ENCODE measurements at places on chromosomes 7 and 10. TPM values are rescaled to one million over a fixed set of nuclear protein-coding genes. Genes with fewer than 3 reads are reported as not detected.

Gene WDR86
- total RNA-seq = 0.25 TPM

Gene A1CF
- total RNA-seq = not detected

Gene HMX2
- total RNA-seq = not detected

Gene GBX1
- total RNA-seq = not detected

Gene C10orf53
- total RNA-seq = not detected

Gene PDK4
- 1.5 TPM for total RNA-seq

Gene AVL9
- 13.3 TPM for total RNA-seq

Gene ICA1
- not detected for total RNA-seq

Gene ANKRD30A
- total RNA-seq = not detected

Gene ZNF727
- not detected for total RNA-seq

Gene SFTPD
- total RNA-seq = not detected

- DNase-seq = no peak
Measured at GRCh38 chr10:78727251-78727650, 341.5 kb upstream of the ZMIZ1 start.

GRCh38 chr10:79286318-79286951 is 60.8 kb upstream of the PPIF start:
- DNase-seq = peak; percentile 30

DNA sequence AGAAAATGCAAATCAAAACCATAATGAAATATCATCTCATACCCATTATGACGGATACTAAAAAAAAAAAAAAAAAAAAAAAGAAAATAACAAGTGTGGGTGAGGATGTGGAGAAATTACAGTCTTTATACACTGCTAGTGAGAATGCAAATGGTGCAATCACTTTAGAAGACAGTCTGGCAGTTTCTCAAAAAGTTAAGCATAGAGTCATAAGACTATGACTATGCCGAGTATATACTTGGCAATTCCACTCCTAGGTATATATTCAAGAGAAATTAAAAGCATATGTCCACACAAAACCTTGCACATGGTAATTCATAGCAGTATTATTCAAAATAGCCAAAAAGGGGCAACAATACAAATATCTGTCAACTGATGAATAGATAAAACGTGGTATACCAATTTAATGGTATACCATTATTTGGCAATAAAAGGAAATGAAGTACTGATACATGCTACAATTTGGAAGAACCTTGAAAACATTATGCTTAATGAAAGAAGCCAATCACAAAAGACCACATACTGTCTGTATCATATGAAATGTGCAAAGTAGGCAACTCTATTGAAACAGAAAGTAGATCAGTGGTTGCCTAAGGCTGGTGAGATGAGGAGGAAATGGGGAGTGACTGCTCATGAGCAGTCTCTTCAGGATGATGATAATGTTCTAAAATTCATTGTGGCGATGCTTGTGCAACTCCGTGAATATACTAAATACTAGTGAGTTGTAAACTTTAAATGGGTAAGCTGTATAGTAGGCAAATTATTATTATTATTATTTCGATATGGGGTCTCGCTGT is 90.1 kb upstream of the NANOS1 start:
- DNase-seq = peak; percentile 65

DNA sequence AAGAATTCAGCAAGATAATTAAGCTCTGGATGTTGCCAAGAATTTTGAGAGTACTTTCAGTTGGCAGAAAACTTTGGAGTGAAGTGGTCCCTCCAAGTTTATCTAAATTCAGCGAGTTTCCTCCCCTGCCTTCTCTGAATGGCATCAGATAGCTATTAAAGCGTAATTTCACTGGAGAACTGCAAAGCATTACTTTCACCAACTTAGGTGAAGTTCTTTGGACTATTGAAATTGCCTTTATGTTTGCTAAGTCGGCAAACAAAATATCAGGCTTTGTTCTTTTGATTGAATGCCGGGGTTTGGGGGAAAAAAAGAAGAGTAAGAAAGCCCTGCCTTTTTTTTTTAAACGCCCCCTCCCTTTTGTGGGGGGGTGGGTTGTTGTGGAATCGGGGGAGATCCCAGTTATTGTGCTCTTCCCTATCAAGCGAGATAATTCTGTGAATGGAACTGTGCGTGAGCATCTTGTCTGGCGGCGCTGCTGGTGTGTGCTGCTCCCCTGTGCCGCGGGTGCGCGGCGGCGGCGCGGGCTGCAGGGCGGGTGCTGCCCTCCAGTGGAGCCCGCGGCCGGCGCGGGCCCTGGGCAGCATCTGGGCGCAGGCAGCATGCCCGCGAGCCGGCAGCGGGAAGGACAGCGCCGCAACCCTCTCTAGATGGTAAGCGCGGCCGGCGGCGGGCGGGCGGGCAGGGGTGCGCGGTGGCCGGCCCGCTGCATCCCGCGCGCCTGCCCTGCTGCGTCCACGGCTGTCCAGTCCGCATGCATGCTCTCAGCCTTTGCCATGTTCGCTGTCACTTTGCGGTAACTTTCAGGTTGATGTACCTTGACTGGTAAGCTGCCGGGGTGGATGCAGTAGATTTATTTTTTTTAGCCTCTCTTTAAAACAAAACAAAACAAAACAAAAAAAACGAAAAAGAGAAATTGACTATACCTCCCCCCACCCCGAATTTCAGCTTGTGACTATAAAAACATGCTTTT is 176.5 kb downstream of the TCF7L2 start:
- peak; percentile 95 for DNase-seq

GRCh38 chr7:142308918-142309317 is 51.1 kb upstream of the PRSS58 start:
- no peak for DNase-seq

- no peak for DNase-seq
Measured at GRCh38 chr10:74140553-74140952, 10.1 kb downstream of the AP3M1 start.

- peak; percentile 9 for DNase-seq
Measured at GRCh38 chr7:132394283-132395198, 181.7 kb downstream of the PLXNA4 start.

DNA sequence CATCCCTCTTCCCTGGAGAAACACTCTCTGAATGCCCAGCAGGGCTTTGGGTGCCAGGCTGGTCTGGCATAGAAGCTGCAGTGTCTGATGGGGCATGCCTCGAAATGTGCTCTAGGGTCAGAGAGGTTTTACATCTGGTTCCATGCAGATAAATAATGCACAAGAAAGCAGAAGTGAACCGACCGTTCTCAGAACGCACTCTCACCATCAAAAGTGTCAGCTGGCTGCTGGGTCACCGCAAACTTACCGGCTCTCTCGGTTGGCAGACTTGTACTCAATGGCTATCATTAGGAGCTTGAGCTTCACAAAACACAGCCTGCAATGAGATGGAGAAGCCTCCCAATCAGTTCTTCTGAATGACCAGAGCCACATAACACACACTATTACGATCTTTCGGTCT is 610.0 kb downstream of the KCNMA1 start:
- no peak for DNase-seq

GRCh38 chr10:132297526-132297925 is 10.2 kb downstream of the STK32C start:
- no peak for DNase-seq

- DNase-seq = peak; percentile 66
Measured at GRCh38 chr7:17109020-17109419, 189.4 kb upstream of the AHR start.

DNA sequence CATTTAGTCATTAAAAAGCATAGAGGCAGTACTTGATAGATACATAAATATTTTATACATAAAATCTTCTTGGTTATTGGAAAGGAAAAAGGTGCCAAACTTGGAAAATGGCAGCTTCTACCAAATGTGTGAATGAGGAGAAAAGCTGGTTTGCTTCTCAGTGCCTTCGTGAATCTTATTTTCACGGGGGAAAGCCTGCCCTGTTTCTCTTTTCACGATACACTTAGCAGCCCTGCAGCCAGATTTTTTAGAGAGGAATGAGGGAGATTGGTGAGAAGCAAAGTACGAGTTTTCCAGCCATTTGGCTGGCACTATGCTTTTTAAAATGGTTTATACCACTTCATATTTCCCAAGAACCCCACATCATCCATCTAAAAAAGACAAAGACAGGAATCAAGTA is 22.9 kb upstream of the C1QL3 start:
- DNase-seq = no peak

- DNase-seq = peak; percentile 65
Measured at GRCh38 chr7:98879198-98879978, 1.1 kb downstream of the TRRAP start.

GRCh38 chr10:111057006-111057405 is 19.8 kb upstream of the ADRA2A start:
- DNase-seq = no peak

DNA sequence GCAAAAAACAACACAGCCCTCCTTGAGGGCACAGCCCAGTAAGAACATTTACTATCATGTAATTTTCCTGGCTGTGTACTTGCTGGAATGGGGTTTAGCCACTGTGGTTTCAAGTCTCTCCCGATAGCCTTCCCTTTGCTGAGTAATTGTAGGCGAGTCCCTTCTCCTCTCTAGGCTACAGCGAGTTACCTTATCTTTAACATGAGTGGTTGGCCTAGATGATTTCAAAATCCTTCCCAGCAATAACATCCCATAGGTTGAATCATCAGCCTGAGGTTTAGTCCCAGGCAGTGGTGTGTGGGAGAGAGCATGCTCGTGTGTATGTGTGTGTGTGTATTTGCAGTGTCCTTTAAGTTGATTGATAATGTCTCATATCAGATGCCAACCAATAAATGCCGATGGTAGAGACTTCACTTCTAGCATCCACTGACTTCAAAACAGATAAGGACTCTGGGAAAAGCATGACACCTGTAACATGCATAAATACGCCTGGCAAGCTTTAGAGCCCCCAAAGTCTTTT is 142.9 kb upstream of the ZMIZ1 start:
- DNase-seq = peak; percentile 97
